ENCODE measurements at places on chromosomes 16 and 17.

GRCh38 chr16:88118376-88118775 lies 167.1 kb downstream of the BANP start:
- no peak for DNase-seq

- no peak for DNase-seq
Observed at GRCh38 chr17:83106913-83107655, 27.7 kb downstream of the METRNL start.

DNA sequence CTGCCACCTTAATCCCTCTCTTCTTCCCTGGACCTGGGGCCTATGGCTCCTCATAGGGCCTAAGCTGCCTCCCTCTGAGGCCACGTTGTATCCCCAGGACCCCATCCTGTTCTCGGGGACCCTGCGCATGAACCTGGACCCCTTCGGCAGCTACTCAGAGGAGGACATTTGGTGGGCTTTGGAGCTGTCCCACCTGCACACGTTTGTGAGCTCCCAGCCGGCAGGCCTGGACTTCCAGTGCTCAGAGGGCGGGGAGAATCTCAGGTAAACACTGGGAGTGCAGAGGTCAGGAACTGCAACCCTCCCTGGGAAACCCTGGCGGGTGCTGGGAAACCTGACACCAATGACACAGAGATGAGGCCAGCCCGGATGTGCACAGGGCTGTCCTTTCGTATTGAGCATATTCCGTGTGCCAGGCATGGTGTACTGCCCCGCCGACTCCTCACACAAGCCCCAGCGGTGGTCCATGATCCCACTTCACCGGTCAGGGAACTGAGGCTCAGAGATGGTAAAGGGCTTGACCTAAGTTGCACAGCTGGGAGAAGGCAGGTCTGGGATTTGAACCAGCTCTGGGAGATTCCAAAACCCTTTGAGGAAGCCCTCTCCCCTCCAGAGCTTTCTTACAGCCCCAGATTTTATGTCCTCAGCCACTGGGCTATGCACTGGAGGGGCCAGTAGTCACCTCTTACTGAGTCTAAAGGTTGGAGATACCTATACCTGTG lies 22.9 kb downstream of the ANKRD40 start:
- no peak for DNase-seq

DNA sequence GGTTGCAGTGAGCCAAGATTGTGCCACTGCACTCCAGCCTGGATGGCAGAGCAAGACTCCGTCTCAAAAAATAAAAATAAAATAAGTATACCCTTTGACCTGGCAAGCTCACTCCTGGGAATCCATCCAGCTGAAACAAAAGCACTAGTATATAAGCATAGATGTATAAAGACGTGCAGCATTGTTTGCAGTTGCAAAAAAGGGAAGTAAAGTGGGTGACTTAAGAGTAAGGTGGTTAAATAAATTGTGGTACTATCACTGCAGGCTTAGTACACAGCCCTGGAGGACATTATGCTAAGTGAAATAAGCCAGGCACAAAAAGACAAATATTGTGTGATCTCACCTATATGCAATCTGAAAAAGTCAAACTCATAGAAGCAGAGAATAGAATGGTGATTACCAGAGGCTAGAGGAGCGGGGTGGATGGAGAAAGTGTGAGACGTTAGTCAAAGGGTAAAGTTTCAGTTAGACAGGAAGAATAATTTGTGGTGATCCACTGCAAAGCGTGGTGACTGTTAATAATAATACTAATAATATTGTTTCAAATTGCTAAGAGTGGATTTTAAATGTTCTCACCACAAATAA lies 113.0 kb downstream of the MYO1D start:
- DNase-seq, result no peak
